GM18507 (cell line): ENCODE measurements at places on chromosomes 11 and 22.

DNA sequence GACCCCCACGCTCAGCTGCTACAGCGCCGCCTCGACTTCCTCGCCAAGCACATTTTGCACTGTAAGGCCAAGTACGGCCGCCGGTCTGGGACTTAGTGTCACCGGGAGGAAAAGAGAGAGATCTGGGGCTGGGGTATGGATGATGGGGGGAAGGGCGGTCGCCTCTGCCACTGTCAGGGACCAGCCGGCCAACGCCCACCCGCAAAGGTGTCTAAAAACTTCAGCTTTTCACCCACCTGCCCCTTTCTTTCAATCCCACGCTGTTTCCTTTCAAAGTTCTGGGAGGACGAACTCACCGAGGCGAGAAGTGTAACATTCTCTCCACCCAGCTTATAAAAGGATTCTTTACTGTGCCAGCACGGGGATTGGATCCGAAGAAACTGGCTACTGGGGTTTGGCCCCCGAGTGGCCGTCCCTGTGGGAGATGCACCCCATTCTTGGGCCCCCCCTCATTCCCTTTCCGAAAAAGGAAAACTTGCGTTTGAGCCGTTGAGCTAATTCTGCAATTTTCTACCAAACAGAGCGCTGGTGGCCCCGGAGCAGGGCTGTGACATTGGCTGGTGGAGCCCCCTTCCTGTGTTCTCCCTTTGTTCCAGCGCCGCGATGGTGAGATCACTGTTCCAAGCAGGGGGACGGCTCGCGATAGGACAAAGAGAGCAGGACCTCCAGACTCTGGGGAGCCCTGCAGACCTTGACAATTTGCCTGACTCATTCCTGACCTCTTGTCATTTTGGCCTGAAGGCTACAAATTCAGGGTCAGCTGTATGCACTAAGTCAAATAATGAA, 1.8 kb downstream of the FJX1 start:
- DNase-seq, result no peak

DNA sequence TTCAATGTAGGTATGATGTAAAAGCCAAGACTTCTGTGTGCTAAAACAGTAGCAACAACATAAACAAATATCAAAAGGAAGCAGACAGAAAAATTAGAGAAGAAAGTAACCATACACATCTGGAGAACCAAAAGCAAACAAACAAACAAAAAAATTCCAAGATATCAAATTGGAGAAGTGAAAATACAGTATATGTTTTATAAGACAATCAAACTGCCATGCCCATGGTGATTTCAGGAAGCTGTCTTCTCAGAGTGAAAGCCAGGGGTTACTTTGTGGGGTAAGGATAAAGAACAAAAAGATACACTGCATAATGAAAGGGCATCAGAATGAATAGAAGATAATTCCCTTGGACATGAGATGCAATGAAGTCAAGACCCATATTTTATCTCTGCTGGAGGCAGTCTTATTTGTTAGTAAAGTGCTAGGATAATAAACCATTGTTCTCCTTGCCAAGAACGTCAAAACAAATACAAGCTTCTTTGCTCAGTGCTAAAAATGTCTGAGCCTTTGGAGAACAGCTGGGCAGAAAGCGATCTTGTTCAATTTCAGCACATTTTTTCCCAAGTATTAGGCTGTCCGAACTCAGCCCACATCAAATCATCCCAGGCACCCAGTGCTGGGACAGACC, 38.1 kb upstream of the LDLRAD3 start:
- no peak for DNase-seq

- no peak for DNase-seq
Measured at GRCh38 chr11:114251815-114252337, 44.3 kb upstream of the NNMT start.

DNA sequence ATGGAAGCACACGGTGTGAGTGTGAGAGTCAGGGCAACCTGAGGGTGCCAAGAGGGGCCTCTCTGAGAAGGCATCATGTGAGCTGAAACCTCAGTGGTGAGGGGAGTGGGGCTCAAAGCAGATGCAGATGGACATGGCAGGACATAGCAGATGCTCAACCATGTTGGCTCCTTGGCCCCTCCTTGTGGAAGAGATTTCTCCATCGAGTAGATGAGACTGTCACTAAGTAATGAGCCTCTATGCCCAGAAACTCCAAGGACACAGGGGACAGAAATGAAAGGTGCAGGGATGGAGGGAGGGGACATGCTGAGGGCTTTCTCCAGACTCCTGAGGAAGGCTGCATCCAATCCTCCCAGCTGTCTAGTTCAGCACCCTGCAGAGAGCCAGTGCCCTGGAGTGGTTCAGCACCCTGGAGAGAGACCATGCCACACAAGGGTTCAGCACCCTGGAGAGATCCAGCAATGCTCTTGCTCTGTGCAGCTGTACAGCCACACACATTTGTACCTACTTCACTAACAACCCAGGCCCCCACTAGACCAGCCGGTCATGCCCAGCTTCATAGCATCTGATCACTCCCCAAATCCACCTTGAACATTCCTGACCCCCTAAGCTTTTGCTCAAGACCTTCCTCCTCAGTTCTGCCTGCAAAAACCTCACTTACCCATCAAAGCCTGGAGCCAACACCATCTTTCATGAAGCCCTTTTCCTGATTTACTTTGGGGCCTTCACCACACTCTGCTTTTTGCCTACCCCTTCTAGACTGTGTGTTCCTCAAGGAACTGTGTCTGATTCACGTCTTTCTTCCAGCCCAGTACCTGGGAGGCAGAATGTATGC, 252.0 kb downstream of the CTTN start:
- DNase-seq, result peak; percentile 40

GRCh38 chr22:43470941-43471585, 59.2 kb downstream of the MPPED1 start:
- no peak for DNase-seq

DNA sequence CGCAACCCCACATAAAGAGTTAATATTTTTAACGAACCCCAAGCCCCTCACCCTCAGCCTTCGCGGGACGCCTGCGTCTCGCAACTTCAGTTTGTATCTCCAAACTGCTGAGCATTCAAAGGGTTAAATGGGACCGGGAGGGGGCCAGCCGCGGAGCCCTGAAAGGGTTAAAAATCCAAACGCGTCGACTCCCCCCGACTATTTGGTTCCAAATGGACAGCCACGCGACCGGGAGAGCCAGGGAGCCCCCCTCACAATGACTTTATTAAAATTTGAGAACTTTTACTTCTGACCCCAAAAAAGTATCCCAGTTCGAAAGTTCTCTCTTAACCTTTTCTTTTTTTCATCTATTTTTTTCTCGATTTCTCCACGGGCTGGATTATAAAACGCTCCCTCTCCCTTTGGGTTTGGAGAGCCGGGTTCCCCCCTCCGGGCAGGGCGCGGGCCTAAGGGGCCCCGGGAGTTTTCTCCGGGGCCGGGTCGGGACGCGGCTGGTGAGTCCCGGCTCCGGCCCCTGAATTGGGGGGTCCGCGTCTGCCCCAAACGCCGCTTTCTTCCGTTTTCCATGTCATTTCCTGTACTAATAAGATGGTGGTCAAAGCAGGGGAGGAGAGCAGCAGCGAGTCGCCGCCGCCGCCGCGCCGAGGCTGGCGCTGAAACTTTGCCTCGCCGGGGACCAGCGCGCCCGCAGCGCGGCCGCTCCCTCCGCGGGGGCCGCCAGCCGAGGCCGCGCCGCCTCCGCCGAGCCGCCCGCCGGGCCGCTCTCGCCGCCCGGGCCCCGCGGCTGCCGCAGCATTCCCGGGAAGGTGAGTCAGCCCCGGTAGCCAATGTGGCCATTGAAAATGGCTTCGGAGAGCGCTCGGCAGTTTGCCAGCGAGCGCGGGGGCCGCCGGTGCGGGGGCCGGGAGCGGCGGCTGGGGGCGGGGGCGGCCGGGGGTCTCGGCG, at the start of gene PRDM11:
Gene PRDM11 (plus strand): TSS at position 568 of the 945 bp plus-strand sequence. CDS start 35,128 bp downstream, outside the sequence.
- DNase-seq, result no peak

- no peak for DNase-seq
Measured at GRCh38 chr22:30777587-30777986, 82.9 kb downstream of the OSBP2 start.

- peak; percentile 55 for DNase-seq
Measured at GRCh38 chr11:115585361-115586024, 81.3 kb upstream of the CADM1 start.

- DNase-seq, result no peak
Measured at GRCh38 chr11:60870276-60870675, 2.9 kb downstream of the ZP1 start.

DNA sequence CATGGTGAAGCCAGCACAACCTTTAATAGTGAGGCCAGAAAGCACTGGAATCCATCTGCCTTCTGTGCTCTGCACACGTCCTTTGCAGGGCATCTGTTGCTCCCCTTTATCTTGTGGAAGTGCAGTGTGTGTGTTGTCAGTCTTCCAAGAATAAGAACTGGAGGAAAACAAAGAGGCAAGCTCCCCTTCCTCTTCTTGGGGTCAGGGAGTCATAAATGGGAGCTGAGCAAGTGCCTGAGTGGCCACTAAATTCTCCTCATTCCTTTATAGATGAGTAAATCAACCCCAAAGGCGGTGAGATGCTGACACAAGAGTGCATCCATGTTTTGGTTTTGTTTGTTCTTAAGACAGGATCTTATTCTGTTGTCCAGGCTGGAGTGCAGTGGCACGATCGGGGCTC, 38.3 kb downstream of the WT1 start:
- DNase-seq, result no peak

GRCh38 chr11:898143-898511, 12.5 kb downstream of the CHID1 start:
- no peak for DNase-seq

- DNase-seq, result no peak
Measured at GRCh38 chr22:23404689-23405365, 175.3 kb downstream of the IGLL1 start.

- no peak for DNase-seq
Measured at GRCh38 chr11:83044958-83045712, 26.6 kb downstream of the RAB30 start.

DNA sequence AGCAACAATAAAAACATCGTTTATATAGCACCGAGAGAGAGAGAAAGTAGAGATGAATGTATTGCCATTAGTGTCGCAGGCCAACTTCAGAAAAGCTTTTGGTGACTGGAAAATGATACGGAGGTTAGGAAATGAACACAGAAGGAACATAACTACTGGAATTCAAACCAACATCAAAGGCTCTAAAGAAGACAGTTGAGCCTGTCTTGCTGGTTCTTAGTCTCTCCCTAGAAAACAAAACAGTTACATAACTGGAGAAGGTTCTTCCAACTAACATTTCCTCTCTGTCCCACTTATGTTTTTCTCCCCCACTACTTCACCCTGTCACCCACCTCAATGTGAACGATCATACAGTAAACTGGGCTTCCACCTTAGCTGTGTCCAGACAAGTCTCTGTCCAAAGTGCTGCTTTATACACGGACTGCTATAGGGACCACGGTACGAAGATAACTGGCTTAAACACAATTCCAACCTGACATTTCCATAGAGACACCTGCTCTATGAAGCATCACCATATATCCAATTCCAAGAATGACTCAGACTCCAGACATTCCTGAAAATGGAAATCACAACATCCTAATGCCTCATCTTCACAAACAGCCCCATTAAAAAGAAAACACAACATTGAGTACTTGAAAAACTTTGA, 85.2 kb upstream of the ARHGAP32 start:
- no peak for DNase-seq

DNA sequence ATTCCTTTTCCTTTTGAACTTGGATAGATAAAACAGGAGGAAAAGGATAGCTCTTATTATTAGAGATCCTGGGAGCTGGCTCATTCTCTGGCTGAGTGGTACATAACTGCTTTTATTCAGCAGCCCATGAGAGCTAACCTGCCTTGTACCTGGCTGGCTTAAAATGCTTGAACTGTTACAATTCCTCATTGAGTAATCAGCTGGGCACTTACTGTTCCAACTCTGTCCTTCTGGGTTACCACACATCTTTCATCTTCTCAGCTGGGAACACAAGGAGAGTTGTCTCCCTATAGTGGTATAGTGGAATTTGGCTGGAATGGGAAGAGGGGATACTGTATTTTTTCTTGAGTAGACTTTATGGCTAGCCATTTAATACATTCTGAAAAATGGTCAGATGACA, 39.8 kb upstream of the SPTBN2 start:
- no peak for DNase-seq

DNA sequence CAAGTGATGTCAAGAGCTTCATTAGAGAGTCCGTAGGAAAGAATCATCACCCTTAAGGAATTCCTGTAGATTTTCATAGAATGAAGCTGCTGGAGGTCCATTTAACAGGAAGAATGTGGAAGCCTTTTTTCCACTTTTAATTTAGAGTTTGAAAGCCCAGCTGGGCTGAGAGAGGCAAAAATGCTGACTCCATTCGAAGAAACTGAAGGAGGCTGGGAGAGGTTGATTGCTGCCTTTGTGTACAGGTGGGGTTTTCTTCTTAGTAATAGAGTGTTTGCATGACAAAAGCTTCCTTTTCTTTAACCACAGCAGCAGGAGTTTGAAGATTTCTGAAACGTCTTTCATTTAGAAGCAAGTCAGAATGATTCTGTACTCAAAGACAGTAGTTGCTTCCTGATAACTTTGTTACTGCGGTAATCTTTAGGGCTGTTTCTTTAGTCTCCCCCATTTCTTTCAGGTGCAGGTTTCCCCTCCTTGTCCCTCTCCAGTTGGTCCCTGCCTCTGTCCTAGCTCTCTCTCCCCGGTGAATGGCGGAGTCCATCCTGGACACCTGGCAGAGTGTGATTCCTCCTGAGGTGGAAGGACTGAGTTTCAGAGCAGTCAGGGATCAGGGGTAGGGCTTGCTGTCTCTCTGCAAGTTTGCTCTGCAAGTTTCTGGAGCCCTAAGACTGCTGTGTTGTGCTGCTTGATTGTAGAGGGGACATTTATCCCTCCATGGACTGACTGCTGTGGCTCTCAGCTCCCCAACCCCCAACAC, 166.2 kb downstream of the LDLRAD3 start:
- no peak for DNase-seq

DNA sequence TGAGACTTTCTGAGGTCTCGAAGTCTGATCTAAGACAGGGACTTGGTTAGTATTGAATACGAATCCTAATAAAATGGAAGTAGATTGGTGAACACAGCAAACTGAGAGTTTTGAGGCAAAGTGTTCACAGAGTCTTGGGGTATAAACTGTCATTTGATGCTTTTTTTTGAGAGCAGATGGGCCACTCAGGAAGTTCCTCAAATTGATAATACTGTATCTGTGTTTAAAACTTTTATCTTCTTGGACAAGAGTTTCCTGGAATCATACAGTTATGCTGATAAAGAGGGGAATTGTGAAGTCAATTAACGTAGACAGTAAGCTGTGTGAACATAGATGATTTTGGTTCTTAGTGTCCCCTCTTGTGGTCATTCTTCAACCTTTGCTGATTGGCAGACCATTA, 80.0 kb upstream of the CLPB start:
- no peak for DNase-seq

- DNase-seq, result no peak
Measured at GRCh38 chr11:113021111-113021510, 59.9 kb downstream of the NCAM1 start.

GRCh38 chr11:26994631-26995095, 751 bp downstream of the FIBIN start:
- DNase-seq, result no peak

GRCh38 chr11:77619576-77620198, 17.9 kb downstream of the CLNS1A start:
- DNase-seq, result no peak

DNA sequence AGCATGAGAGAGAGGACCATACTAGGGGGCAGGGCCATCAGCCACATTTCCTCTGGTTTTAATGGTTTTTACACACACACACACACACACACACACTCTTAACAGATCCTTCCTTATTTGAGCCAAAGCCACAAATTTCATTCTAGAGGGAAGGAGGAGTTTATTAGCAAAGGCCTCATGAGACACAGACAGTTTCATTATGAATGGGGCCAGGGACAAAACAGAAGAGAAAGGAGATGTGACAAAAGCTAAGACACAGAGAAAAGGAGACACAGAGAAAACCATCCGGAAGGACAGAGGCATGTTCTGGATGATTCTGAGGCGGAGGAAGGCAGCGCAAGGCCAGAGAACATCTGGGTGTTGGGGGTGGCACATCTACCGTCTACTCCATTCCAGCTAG, 32.2 kb upstream of the ARFGAP3 start:
- peak; percentile 70 for DNase-seq
